IPS-NIHi11 (cell line): ENCODE measurements at places on chromosomes 12 and 14.

- DNase-seq: peak; percentile 76
Observed at GRCh38 chr14:89013098-89013504, 188.7 kb downstream of the TTC8 start.

DNA sequence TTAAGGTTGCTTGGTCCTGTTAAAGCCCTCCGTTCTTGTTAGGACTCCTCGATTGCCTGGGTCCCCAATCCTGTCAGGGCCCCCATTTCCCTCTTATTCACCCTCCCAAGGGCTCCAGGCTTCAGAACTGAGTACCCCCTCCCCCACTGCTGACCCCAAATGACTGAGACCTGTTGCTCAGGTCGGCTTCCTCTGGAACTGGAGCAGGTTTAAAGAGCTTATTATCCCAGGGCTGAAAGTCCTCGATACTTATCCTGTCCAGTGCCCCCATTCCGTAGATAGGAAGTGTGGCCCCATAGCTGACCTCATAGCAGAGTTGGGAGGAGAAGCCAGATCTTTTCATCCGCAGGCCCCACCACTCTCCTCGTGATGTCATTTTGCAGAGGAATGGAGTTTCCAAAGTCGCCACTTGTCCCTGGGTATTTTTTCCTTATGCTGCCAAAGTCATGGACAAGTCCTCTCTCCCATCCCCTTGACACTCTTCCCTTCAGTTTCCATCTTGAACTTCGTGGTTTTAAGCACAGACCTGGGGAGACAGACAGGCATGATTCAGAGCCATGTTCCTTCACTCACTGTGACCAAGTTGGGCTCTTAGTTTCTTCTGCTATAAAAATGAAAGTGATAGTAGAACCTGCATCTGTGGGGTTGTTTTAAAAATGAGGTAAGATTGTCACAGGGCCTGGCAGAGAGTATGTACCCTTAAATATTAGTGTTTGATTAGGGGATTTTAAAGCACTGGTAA is 1.2 kb downstream of the USP30 start:
- no peak for DNase-seq

GRCh38 chr12:117468016-117468415 is 106.6 kb upstream of the NOS1 start:
- no peak for DNase-seq

GRCh38 chr12:52010152-52010622 is 3.4 kb downstream of the TAMALIN start:
- peak; percentile 90 for DNase-seq

GRCh38 chr12:48882315-48882687 is 16.6 kb upstream of the RND1 start:
- no peak for DNase-seq

GRCh38 chr12:38155020-38155395 is 161.6 kb upstream of the ALG10B start:
- DNase-seq: no peak

GRCh38 chr14:58249611-58250010 is 5.0 kb downstream of the PSMA3 start:
- DNase-seq: no peak

DNA sequence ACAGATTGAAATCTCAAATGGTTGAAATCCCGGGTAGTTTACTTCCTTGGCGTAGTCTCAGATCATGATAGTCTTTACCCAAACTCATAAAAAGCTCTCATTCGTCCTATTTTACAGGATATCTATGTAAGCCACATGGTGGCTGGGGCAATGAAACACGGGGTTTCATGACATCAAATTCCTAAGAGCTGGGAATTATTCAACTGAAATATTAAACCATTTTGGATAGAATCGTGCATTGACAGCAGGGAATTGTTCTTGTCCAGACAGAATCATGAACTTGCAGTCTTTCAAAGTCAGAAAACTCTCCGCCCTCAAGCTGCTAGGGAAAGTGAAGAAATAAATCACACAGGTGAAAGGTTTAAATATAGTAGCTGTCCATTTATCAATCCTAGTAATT is 33.2 kb upstream of the PRKAB1 start:
- no peak for DNase-seq

DNA sequence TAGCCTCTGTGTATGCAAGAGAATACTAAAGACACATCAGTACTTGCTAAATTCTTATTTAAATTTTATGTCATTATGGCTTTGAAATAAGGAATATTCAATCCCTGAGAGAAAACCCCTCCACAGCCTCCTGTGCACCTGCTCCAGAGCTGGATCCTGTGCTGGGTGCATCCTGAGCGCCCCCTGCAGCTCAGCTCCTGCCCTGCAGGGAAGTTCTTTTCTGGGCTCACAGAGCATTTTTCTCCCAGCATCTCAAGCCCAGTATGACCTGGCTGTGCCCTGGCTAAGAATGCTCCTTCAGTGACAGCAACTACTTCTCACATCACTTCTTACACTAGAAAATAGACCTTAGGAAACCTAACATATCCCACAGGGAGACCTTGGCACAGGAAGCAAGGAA is 1211.7 kb downstream of the TMEM121 start:
- no peak for DNase-seq

DNA sequence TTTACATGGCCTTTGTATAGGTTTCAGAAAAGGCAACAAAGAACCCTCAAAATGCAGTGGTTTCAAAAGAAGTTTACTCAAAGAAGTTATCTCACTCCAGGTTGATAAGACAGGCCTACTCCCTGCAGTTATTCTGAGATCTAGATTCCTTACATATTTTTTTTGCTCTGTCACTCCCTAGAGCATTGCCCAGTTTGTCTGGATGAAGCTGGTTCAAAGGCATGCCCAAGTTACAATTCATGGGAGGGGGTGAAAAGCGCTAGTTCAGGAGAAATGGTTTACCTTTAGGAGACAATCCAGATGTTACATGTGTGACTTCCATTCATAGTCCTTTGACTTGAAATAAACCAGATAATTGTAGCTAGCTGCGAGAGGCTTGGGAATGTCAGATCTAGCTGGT is 115.0 kb downstream of the TPH2 start:
- no peak for DNase-seq

- DNase-seq: no peak
Observed at GRCh38 chr12:113770389-113770865, 195.7 kb downstream of the RBM19 start.

GRCh38 chr12:121858662-121859572 is at the start of gene HPD:
Gene HPD (minus strand): TSS chr12:121858859. CDS start chr12:121858823, 36 bp downstream.
- peak; percentile 72 for DNase-seq

- DNase-seq: peak; percentile 64
Observed at GRCh38 chr12:7060353-7060954, at the start of gene C1S. Gene C1S (plus strand): TSS chr12:7060718. CDS start chr12:7061913, 1,195 bp downstream.

DNA sequence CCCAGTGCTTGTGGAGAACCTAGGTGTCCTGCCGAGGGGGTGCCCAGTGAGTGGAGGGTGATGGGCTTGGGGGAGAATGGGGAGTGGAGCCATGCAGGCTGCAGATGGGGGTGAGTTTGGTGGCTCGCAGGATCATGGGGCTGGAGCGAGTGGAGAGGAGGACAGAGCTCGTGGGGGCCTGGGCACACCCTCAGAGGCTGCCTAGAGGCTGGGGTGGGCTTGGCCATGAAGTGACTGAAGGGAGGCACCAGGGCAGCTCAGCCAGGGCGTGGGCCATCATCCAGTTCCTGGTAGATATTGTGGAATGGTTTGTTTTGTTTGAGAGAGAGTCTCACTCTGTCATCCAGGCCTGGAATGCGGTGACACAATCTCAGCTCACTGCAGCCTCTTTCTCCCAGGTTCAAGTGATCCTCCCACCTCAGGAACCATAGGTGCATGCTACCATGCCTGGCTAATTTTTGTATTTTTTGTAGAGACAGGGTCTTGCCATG is 43.4 kb upstream of the AMN start:
- no peak for DNase-seq

- no peak for DNase-seq
Observed at GRCh38 chr12:125143491-125143890, 78.3 kb downstream of the AACS start.

- DNase-seq: no peak
Observed at GRCh38 chr12:76288218-76288617, 60.0 kb downstream of the BBS10 start.

DNA sequence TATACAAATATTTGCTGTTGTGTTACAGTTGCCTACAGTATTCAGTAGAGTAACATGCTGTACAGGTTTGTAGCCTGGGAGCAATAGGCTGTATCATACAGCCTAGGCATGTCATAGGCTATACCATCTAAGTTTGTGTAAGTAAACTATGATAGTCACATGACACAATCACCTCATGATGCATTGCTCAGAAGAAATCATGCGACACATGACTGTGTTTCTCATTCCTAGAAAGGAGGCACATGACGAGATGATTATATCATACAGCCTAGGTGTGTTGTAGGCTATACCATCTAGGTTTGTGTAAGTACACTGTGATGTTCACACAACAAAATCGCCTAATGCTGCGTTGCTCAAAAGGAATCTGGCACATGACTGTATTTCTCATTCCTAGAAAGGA is 31.9 kb downstream of the NOPCHAP1 start:
- no peak for DNase-seq
